ENCODE measurements at places on chromosomes 2 and 18. TPM values are rescaled to one million over a fixed set of nuclear protein-coding genes. Genes with fewer than 3 reads are reported as not detected.

- no peak for DNase-seq
These were observed 98.9 kb downstream of the CSRNP3 start for GRCh38 chr2:165568361-165568760.

The DUSP2 gene
- 3.0 TPM for polyA plus RNA-seq

DNA sequence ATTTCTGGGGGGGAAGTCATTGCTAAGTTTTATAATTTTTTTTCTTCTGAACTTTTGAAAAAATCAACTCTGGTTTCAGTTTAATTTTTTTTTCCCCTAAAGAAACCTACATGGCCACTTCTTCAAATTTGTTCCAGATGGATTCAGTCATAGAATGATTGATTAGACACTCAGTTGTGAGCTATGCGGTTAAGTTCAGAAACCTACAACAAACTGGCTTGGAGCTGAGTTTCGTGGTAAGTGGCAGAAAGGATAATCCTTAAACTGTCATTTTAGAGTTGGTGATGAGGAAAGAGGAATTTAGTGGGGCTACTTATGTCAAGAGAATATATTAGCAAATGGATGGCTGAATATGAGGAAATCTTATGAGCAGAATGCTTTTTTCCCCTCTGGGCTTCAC, 23.7 kb downstream of the EFEMP1 start:
- DNase-seq = no peak

The NAGK gene
- 79.7 TPM for polyA plus RNA-seq
